ENCODE measurements at places on chromosomes 6 and 20. TPM values are rescaled to one million over a fixed set of nuclear protein-coding genes. Genes with fewer than 3 reads are reported as not detected.
A peak's percentile ranks its signal among the peaks of the same experiment; 100 is the strongest.

- no peak for DNase-seq
Measured at GRCh38 chr6:11386323-11386722, 151.2 kb upstream of the TMEM170B start.

GRCh38 chr6:132817554-132818403 is 3.4 kb downstream of the RPS12 start:
- DNase-seq = no peak

GRCh38 chr6:161922631-161923119 is 648.8 kb upstream of the AGPAT4 start:
- DNase-seq = peak; percentile 84

The SGK2 gene
- 0.34 TPM for total RNA-seq

DNA sequence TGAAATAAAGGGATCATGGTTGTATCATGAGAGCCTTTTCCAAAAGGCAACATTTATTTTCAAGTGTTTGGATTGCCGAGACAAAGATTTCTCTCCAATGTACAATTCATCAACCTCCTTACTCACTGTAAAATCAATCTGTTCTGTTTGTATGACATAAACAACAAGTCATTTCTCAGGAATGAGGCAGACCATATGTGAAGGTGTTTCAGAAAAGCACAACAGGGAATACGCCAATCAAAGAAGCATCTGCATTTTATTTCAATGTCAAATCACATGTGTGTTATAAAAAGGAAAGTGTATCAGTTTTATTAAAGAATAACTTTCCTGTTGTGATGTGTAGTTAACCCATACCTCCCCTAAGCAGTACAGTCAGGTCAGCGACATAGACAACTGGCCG is 653.7 kb downstream of the TFAP2A start:
- no peak for DNase-seq

DNA sequence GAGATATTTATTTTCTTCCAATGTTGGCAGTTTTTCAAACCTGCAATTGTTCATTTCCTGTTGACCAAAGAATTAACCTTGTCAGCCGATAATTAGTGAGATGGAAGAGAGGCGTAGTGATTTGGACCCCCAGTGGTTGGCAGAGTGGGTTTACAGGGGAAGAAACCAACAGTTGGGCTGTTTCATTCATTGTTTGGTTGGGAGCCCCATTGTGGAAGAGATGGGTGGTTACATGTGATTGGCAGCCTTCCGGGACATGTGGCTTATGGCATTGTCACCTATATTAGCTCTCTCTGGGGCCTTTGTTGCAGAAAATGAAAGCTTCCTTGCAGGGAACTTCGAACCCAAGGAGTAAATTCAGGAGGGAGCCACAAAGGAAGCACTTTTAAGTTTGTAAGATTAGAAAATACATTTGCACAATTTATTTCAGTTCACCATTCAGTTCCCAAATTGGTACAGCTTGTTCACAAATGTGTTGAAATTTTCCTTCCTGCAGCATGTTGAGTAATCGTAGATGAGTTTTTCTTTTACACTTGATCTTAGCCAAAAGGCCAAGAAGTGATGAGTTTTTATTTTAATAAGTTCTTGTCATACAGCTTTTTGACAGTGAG is 50.3 kb upstream of the CDKAL1 start:
- DNase-seq = peak; percentile 10

- DNase-seq = no peak
Measured at GRCh38 chr6:33139596-33140206, 52.6 kb downstream of the COL11A2 start.

- DNase-seq = no peak
Measured at GRCh38 chr6:17211101-17211500, 70.1 kb upstream of the RBM24 start.

- DNase-seq = no peak
Measured at GRCh38 chr6:16320533-16321340, 82.3 kb downstream of the GMPR start.

The DEFB132 gene
- total RNA-seq = not detected

The MOCS1 gene
- 12.8 TPM for total RNA-seq

DNA sequence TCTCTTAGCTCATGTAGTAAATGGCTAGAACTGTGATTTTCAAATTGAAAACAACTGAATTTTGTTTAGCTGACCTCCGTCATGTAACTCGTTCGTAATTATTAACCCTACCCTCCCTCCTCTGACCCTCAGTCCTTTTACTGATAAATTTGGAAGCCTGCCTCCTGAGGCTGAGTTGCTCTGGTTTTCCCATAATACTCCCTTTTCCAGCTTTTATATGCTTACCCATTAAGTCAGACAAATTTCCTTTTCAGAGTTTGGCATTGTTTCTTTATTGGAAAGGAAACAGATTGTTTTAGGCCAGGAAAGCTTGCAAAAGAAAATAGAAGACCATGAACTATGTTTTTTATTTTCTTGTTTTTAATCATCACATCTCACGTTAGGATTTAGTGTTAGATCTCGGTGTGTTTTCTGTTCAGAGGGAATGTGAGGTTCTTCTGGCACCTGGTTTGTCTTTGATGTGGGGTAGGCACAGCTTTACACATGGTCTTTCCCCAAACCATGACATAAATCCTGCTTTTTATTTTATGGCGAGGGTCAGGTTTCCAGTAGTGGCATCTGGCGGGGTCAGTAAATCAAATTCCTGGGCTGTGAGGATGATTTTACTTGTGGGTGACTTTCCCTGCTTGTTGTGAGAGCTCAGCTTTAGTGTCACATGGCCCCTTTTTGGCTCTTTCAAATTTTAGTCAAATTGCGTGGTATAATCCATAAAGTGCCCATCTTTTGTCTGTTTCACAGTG is 24.5 kb downstream of the PLCB4 start:
- DNase-seq = peak; percentile 29

DNA sequence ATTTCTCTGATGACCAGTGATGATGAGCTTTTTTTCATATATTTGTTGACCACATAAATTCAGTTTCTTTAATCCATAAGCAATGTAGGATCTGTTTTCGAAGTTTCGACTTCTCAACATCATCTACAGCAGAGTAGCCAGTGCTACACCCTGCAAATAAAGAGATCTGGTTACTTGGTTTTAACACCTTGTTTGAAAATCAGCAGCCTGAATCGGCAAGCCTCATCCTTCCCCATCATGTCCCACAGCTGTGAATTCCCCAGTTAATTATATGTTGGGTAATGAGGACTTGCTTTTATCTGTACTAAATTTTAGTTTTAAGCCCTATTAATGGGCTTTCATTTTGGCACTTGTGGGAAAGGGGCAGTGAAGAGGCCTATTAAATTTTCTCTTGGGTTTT is 80.6 kb downstream of the BMP2 start:
- DNase-seq = no peak

The HLA-DRA gene
- total RNA-seq = not detected

- DNase-seq = no peak
Measured at GRCh38 chr6:43776115-43776798, 6.2 kb downstream of the VEGFA start.

- DNase-seq = no peak
Measured at GRCh38 chr6:155434829-155435423, 20.7 kb downstream of the NOX3 start.

DNA sequence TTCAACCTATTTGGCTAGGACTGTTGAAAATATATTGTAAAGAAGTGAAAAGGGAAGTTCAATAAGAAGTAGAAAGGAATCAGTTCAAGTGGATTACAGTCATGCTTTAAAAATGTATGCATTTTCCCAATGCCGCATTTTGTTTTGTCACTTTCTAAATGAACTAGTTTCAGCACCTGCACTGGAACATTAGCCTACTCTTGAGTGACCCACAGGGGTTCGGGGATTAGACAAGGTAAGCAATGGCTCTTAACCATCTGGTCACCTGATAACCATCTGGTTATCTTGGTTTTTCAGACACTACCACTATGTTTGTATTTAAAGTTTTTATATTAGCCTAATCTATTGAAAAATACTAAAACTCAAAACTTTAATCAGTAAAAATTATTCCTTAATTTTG is 97.6 kb downstream of the CD164 start:
- DNase-seq = no peak

DNA sequence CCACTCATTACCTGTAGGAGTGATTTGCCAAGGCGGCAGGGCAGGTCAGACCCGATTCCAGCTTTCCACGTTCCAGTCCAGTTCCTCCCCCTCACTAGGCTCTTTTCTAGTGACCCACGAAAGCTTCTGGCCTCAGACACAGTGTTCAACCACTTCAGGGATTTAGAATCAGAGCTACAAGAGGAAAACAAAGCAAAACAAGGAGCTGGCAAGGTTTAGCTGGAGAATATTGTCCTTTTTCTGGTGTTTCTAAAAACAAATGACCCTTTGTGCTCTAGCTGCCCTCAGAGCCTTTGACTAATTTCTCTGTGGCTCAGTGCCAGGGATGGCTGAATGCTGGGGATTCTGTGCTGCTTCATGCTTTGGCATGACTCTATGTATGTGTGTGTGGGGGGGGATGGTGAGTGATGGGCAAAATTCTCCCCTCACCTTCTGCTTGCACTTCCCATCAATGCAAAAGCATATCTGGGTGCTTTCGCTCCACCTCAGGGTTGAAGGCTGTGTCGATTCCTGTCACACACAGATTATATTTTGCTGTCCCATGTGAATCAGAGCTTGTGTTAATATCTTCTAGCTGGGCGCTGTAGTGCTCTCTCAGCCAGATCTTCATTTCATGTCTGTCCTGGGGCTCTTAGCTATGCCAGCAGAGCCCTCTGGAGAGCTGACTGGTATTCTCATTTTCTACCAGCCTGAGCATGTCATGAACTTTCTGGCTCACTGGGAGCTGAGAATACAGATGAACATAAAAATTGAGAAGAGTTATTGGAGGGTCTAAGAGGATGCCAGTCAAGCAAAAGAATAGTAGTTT is 19.3 kb upstream of the NEDD9 start:
- peak; percentile 92 for DNase-seq

DNA sequence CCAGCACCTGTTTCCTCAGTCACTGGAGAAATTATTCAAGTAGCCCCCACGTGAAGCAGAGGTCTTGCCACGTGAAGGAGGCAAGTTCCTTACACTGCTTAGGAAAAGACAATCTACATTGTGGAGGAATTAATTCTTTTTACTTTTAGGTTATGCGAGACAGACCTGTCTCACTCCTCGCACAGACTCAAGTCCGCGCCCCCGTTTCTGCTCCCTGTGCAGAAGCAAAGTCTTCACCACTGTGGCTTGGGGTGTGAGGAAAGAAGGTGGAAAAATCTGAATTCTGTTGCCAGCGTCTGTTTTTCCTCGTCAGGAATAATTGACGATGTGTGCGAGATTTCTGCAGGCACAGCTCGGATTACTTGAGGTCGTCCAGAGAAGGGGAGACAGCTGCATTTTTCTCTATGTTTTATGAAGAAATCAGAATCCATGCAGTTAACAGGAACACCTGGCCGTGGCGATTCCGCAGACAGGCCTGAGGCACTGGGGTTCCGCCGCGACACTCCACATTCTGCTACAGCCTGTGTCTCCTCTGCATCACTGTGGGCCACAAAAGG is 185.1 kb downstream of the SMOC2 start:
- no peak for DNase-seq

GRCh38 chr20:57398901-57399535 is 7.8 kb downstream of the RBM38 start:
- DNase-seq = no peak

The ZC2HC1B gene
- not detected for total RNA-seq

DNA sequence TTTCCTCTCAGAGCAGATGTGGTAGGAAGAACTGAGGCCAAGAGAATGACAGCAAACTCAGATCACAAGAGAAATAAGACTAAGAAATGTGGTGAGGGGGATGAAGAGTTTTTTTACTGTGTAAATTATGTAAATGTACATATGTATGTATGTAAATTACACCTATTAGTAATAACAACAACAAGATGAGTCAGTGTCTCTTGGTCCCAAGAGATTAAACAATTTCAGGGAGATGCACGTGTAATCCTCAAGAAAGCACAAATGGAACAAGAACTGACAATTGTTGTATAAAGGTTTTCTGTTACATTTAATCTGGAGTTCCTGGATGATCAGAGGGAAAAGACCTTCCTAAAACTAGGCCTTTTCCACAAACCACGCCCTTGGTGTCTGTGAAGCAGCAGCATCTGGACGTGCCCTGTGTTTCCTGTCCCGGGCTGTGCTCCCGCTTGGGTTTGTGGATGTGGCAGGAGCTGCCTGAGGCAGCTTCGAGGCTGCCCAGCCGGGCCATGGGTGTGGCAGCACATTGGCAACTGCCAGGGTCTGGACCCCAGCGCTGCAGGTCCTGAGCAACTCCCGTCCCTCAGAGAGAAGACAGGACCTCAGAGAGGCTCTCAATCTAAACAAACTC is 994 bp downstream of the CLDN20 start:
- DNase-seq = peak; percentile 46

DNA sequence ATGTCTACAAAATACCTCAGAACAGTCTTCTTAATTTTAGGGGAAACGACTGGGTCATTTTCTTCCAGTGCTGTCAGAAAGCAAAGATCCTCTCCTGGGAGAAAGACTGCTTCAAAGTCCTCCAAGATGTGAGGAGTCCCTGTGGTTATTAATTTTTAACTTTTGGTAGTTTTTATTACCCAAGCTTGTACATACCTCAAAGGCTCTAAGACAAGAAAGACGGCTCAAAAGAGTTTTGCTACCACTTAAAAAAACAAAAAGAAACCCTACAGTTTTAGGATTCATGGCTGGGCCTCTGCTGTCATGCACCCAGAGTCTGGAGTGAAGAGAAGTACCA is 56.1 kb upstream of the APCDD1L start:
- DNase-seq = no peak

- DNase-seq = peak; percentile 4
Measured at GRCh38 chr6:81750681-81751387, 1.6 kb downstream of the TENT5A start.

The DNAAF9 gene
- total RNA-seq = 19.2 TPM

- no peak for DNase-seq
Measured at GRCh38 chr6:44432726-44433125, 45.2 kb downstream of the CDC5L start.

DNA sequence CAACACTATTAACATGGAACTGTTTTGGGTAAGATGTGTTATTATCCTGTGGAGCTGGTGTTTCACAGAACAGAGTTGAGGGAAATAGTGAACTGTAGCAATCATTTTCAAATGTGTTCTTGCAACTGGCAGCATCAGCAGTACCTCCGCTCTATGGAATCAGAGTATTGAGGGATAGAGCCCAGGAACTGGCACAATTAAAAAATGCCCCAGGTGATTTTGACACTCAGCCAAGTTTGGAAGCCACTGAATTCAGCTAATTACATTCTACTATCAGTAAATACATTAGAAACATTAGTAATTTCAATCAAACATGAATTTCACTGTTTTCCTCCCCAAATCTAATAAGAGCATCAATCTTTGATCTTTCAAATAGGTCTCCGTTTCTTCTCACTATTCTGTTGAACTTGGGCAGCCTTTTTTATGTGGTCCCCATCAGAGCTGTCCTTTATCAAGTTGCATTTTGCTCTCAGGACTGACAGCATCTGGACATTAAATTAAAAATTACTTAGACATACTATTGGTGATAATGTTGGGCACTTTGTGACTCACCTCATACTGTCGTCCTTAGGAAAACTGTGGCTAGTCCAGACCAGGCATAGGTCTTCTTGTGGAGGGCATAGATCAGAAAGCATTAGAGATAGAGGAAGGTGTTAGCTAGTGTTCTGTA is 251.5 kb downstream of the DHX35 start:
- DNase-seq = no peak

The CD93 gene
- total RNA-seq = 441 TPM

The NR2E1 gene
- total RNA-seq = not detected

GRCh38 chr6:157985378-157986155 is 3.9 kb downstream of the SYNJ2 start:
- DNase-seq = no peak

Data from dermis blood vessel endothelial cell (primary cell).